ENCODE measurements at places on chromosomes 4 and X.

GRCh38 chrX:30900227-30900626 is 11.2 kb upstream of the TAB3 start:
- no peak for DNase-seq

DNA sequence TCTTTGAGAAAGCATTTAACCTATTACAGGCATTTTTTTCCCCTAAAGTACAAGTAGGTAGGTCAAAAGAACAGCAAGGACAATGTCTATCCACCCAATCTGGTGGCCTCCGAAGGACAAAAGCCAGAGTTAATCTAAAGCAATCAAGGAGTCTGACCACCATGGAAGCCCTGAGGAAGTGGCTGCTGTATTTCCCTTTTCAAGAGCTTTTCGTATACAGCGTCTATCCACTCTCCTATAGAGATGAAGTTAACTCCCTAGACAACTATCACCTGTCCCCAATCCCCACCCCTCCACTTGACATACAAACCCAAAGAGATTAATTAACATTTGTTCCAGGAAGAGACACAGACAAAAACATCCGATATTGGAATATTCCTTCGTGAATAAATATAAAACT is 85.5 kb downstream of the SNCA start:
- no peak for DNase-seq

- no peak for DNase-seq
Observed at GRCh38 chrX:2466876-2467656, 33.7 kb downstream of the DHRSX start.

DNA sequence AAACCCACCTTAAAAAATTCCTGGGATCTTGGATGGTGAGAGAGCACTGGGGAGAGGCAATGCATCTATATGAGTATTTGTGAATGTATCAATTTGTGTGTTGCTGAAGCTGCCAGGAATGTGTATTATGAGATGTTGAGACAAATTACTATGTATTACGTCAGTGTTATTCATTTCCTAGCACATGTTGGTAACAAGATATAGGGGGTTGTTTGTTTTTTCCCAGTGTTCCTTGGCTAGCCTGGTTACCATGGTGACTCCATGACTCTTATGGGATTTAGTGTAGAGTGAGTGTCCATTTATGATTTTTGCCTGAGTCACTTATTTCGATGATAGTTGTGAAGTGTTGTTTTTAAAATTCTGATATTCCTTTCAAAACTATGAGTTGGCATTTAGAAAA is 65.6 kb downstream of the RAB40A start:
- no peak for DNase-seq

DNA sequence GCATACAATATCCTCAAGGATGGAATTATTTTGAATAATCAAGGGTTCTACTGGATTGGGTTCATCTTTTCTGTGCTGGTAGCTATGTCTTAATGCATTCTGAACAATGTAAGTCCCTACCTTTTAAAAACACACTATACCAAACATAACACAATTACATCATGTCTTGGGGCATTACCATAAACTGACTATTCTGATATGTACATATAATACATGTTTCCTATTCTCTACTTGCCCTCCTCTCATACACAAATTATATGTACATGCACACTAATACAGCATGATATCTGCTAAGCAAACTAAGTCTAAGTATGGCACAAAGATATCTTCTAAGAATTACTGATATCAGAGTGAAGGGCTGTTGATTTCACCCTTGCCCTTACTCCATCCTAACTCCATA is 147.1 kb downstream of the PRDM5 start:
- no peak for DNase-seq

DNA sequence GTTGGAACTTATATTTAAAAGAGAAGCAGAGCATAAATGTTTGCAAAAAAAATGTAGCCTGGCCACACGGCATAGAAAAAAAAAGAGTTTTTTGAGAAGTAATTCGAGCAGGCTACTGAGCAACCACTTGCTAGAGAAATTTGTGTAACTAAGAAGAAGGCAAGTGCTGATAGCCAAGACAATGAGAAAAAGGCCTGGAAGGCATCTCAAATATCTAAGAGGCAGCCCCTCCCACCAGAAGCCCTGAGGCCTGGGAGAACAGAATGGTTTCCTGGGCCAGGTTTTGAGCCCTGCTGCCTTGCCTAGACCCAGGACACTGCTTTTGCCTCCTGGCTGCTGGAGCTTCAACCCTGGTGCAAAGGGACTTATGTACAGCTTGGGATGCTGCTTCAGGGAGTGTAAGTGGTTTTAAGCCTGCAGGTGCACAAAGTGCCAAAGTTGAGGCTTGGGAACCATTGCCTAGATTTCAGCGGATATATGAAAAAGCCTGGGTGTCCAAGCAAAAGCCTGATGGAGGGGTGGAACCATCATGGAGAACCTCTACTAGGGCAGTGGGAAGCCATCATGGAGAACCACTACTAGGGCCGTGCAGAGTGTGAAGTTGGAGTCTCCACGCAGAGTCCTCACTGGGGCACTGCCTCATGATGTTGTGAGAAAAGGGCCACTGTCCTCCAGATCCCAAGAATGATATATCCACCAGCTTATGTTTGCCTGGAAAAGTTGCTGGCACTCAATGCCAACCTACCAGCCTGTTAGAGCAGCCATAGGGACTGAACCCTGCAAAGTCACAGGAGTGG is 9.7 kb downstream of the TECRL start:
- DNase-seq, result no peak

DNA sequence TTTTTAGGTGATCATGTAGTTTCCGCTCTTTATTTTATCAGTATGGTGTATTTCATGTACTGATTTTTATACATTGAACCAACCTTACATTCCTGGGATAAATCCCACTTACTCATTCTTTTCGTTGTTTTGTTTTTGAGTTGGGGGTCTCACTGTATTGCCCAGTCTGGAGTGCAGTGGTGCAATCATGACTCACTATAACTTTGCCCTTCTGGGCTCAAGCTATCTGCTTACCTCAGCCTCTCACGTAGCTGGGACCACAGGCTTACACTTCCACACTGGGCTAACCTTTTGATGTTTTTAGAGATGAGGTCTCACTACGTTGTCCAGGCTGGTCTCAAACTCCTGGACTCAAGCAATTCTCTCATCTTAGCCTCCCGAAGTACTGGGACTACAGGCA is 19.5 kb upstream of the STARD8 start:
- no peak for DNase-seq

DNA sequence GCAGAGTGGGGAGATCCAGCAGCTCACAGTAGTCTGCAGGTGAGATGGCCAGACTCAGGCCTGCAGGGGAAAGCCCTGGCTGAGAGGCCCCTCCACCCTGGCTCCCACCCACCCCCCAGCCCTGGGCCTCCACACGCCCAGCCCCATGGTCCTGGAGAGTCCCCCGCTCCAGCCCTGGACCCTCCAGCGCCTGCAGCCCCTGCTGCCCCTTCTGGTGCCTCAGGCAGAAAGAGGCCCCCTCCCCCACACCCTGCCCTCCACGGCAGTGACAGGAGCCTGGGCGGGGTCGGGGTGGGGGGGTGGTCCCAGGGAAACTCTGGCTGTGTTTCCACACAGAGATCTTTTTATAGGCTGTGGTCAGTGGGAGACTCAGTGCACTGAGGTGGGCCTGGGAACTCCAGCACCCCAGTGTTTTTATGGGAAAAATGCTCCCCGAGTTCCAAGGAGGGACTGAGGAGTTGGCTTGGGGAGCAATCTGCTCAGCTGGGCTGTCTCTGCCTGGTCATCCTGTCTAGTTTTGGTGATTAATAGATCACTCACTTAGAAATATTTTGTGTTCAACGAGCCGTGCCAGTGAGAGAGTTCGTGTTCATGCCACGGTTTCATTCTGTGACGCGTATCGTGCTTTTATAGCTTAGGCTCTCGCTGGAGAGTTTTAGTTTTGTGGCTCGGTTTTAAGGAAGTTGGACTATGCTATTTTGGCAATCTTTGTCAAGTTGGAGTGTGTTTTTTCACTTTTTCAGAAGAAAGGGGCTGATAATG is 53.1 kb upstream of the HGFAC start:
- DNase-seq, result no peak

- no peak for DNase-seq
Observed at GRCh38 chr4:174494146-174494545, 28.1 kb downstream of the HPGD start.

GRCh38 chr4:47715716-47716416 is 122.0 kb downstream of the CORIN start:
- no peak for DNase-seq

DNA sequence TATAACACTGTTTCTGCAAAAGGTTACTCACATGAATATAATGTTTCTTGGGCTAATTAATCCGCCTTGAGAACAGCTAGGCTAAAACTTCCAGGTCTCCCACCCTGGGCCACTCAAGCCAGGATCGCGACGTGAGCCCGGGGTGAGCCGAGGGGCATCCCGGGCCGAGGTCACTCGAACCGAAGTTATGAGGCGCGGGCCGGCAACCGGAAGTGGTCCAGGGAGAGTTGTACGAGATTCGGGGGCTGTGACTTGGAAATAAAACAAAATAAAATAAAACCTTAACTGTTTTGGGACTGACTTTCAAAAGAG is 317 bp downstream of the CMC4 start:
- no peak for DNase-seq

DNA sequence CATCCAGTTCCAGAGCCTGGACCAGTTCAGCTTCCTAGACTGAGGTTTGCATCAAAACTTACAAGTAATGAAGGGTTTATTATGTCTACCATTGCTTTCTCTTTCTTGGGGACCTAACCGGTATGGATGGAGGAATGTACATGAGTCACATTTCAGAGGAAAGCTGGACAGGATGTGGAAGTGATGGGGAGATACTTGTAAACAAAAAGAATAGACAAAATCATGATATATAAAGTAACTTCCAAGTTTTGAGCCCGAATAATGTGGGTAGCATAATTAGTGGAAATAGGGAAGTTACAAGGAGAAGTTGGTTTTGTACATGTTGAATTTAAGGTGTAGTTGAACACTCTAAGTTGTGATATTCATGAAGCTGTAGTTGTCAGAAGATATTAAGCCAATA is 15.0 kb downstream of the FNIP2 start:
- no peak for DNase-seq

DNA sequence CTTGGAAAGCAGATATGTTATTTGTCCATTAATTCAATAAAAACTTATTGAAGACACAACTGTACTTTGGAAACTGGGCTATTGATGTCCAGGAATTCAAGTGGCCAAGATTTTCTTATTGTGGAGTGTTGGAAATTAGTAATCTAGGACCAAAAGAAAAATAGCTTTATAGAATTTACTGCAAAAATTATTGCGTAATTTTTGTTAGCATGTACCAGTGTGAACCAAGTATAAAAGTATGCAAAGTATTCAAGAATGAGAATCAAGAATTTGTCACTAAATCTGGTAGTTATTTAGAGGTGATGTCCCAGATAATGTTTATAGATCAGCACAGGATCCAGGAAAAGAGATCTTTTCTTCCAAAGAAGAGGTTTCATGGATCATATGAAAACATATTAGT is 468.9 kb upstream of the CTSO start:
- DNase-seq, result no peak

DNA sequence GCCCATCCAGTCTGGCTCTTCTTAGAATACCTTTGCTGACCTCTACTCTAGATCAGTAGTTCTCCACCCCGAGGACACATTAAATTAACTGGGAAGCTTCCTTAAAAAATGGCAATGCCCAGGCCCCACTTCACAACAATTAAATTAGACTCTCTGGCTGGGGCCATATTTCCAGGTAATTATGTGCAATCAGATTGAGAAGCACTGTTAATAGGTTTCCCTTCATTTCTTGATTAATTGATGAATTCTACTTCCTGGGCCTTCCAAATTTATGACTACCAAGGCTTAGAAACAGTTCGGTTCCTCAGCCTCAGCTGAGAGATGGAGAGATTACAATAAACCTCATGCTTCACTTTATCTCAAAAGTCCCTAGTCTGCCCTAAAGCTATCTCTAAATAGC is 71.7 kb upstream of the LIMCH1 start:
- DNase-seq, result no peak

- no peak for DNase-seq
Observed at GRCh38 chr4:22504922-22505321, 10.9 kb downstream of the ADGRA3 start.

DNA sequence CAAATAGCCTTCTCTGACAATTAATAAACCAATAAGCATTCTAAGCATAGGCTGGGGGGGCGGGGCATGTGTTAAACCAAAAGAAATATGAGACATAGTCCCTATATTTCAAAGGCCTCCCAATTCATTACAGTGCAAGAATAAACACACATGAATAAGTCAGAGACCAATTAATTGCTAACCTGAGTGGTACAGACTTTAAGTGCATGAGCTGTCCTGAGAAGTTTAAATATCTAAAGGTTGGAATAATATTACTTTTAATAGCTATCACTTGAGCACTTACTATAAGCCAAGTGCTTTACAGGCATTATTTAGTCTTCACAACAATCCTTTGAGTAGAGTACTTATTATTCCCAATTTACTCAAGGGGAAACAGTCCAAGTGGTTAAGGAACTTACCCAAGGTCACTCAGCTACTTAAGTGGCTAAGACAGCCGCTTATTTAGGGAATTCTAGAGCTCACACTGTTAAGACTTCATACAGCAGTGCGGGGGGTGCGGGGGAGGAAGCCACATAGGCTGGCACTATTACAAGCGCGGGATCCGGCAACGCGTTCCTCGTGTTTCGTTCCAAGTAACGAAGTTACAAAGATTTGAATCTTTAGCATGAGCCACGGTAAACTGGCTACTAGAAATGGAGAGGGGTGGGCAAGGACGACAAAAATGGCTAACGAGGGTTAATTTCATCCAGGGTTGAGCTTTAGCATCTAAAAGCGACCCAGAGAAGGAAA is 1.4 kb downstream of the THOC2 start:
- DNase-seq, result peak; percentile 70

GRCh38 chrX:148443216-148443615 is 57.2 kb upstream of the AFF2 start:
- DNase-seq, result no peak

DNA sequence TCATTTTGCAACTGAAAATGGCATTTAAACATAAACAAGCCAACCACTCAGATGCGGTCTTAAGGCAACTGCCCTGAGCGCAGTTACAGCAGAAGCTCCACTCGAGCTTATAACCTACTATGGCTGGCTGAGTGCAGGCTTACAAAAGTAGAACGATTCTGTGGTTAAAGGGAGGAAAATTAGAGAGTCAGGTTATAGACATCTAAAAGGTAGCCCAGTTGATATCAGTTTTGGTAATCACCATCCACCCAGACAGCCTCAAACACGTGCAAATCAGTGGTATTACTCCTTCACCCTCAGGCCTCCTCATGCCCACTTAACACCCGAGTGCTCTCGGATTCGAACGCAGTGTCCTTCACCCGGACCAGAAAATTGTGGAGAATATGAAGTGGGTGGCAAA is 3.1 kb downstream of the LEF1 start:
- DNase-seq, result no peak

- DNase-seq, result no peak
Observed at GRCh38 chr4:122576261-122577188, 44.3 kb downstream of the IL21 start.

GRCh38 chr4:1226598-1226997 is 22.3 kb downstream of the CTBP1 start:
- DNase-seq, result no peak

DNA sequence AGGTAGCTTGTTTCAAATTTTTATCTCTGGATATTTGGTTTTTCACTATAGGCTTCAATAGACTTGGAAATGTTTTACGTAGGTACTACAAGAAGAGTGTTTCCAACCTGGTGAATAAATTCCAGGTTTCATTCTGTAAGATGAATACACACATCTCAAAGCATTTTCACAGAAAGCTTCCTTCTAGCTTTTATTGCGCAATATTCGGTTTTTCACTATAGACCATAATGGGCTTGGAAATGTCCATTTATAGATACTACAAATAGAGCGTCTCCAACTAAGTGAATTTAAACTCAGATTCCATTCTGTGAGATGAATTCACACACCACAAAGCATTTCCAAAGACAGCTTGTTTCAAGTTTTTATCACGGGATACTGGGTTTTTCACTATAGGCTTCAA is 857.7 kb upstream of the HS3ST1 start:
- no peak for DNase-seq

GRCh38 chr4:77006753-77007353 is 57.3 kb downstream of the SEPTIN11 start:
- no peak for DNase-seq
